Body of pancreas (tissue), 4 donors: ENCODE measurements at places on chromosomes 4 and X. TPM values are rescaled to one million over a fixed set of nuclear protein-coding genes. Genes with fewer than 3 reads are reported as not detected.

- DNase-seq: no peak
These were observed 280.5 kb downstream of the TLL1 start for GRCh38 chr4:166153548-166153947.

- no peak for DNase-seq
These were observed 256.7 kb downstream of the SPOCK3 start for GRCh38 chr4:166977596-166977995.

Gene RPA4
- total RNA-seq: 2.9 TPM

DNA sequence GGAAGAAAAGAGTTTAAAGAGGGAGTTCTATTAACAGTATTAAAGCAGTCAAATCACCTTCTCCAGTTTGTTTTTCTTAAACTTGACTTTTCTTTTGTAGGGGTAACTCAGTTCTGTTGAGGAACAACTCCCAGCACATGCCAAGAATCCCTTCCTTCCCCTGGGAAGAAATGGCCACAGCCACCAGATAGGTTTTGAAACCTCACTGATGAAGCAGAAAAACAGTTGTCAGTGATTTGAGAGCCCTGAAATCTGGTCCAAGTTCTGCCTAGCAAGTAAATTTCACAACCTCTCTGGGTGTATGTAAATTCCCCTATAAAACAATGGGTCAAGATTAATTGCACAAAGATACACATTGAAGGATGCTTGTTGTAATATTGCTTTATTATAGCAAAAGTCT lies 167.1 kb downstream of the DHX15 start:
- DNase-seq: no peak
